ENCODE measurements at places on chromosomes 3 and 15. TPM values are rescaled to one million over a fixed set of nuclear protein-coding genes. Genes with fewer than 3 reads are reported as not detected.

- DNase-seq, result peak; percentile 65
Measured at GRCh38 chr15:83199288-83199687, 8.3 kb downstream of the HDGFL3 start.

- no peak for DNase-seq
Measured at GRCh38 chr3:182136008-182136910, 424.5 kb downstream of the SOX2 start.

GRCh38 chr3:47536967-47537366 lies 23.5 kb upstream of the ELP6 start:
- DNase-seq, result no peak

GRCh38 chr3:185928496-185928895 lies 9.3 kb downstream of the TRA2B start:
- DNase-seq, result no peak

Gene TFRC
- total RNA-seq, result 524 TPM

DNA sequence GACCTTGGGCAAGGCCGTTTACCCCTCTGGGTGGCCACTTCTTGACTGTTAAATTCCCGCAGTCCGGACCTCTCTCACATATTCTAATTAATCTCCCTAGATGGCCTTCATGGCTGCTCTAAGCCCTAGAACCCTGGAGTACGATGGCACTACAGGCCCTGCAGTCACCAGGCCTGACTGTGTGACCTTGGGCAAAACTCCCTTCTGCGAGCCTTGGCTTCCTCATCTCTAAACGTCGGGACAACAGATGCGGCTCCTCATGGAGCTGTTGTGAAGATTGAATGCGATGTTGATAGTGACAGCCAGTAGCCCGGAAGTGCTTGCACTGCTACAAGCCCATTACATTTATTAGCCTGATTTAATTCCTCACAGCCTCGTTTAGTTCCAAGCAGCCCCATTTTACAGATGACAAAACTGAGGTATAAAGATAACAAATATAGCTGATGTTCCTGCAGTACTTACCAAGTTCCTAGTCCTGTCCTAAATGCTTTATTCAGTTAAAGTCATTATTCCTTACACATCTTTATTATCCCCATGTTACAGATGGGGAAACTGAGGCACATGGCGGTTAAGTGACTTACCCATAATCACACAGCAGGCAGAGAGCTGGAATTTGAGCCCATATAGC lies 10.3 kb downstream of the EPHB3 start:
- DNase-seq, result no peak

Measured in activated CD8-positive, alpha-beta T cell treated with anti-CD3 and anti-CD28 coated beads for 36 hours (primary cell).